Stimulated activated CD4-positive, alpha-beta T cell treated with anti-CD3 and anti-CD28 coated beads, Interleukin-4, amount 100 ng/mL, for 1 hour (primary cell): ENCODE measurements at places on chromosomes 3 and 15.

GRCh38 chr3:155595371-155595770 lies 149.5 kb downstream of the PLCH1 start:
- DNase-seq = no peak

DNA sequence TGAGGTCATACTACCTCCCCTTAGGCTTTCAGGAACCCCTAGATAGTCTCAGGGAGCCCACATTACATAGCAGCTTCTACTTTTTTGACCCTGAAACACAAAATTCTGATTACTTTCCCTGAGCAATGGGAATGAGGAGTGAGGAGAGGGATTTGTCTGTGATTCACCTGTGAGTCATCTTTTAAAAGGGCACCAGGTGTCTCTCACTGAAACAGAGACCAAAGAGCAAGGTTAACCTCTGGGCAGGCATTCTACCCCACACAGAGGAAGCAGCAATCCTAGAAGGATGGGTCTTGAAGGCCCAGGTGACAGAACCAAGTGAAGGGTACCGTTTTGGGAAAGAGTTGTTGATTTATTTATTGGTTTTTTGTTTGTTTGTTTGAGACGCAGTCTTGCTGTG lies 31.1 kb upstream of the UBE2E2 start:
- no peak for DNase-seq

DNA sequence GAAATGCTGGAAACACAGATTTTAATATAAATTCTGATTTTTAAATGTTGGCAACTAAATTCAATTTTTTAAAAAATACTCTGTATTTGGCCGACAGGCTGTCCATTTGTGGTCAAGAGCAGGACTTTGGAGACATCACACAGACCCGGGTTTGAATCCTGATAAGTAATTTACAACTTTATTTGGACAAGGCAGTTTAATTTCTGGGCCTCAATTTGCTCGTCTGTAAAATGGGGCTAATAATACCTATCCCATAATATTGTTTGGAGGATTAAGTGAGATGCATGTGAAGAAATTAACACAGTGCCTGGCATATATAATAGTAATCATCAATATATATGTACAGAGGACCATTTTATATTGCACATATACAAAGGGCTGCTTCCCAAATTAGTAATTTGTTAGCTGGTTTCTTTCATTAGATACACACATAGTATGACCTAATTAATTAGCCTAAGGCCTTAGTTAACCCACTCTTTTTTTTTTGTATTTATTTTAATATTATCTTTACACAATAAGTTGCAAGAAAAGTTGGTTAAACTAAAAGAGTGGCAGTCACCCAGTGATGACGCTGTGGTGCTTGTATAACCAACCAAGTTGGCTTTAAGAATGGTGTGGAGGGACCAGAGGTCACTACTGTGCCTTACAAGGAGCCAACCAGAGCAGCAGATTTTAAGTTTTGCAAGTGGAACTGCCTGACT lies 665 bp downstream of the PIGB start:
- DNase-seq = no peak

DNA sequence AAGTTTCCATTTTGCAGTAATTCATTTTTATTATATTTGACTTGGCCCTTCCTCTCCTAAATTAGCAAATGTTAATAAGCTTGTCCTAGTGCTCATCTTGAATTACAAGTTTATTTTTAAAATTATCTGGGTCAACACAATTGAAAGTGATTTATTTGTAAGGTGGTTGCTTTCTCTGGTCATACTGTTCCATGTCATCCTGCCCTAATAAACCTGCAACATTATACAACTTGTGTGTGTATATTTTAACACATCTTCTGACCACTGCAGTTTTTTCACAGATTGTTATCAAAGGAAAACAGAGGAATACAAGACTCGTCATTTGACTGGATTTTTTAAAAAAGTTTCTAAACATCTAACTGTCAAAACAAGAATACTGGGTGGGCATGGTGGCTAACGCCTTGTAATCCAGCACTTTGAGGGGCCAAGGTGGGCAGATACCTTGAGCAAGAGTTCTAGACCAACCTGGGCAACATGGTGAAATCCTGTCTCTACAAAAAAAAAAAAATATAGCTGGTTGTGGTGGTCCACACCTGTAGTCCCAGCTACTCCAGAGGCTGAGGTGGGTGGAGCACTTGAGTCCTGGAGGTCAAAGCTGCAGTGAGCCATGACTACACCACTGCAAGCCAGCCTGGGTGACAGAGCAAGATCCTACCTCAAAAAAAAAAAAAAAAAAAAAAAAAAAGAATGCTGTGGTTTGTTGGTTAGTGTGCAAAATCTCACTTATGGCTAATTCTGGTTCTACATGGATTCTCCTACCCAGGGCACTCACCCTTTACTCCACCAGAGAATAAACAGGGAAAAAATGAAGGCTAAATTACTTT lies 5.0 kb upstream of the LRRFIP2 start:
- DNase-seq = no peak

DNA sequence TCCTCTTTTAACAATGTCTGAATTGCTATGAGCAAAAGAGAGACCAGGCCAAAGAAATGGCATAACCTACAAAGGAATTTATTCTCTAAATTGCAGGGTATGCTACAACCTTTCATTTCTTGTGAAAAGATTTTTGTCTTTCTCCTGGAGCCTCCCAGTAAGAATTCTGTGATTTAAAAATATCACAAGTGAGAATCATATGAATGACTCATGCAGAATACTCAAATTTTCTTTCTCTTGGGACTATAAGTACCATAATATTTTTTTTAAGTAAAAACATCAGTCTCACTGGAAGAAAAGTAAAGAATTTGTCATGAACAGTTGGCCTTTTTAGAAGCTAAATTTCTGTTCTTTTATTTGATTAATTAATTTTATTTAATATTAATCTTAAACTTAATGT lies 26.3 kb downstream of the SYNPR start:
- no peak for DNase-seq

GRCh38 chr3:146783446-146783845 lies 178.3 kb upstream of the PLSCR5 start:
- DNase-seq = no peak

GRCh38 chr15:99016680-99017321 lies 9.2 kb upstream of the PGPEP1L start:
- DNase-seq = no peak

GRCh38 chr15:73928241-73928579 lies 1.9 kb downstream of the LOXL1 start:
- DNase-seq = no peak

- no peak for DNase-seq
These were observed 156.6 kb upstream of the SLC24A5 start for GRCh38 chr15:47964229-47964628.

DNA sequence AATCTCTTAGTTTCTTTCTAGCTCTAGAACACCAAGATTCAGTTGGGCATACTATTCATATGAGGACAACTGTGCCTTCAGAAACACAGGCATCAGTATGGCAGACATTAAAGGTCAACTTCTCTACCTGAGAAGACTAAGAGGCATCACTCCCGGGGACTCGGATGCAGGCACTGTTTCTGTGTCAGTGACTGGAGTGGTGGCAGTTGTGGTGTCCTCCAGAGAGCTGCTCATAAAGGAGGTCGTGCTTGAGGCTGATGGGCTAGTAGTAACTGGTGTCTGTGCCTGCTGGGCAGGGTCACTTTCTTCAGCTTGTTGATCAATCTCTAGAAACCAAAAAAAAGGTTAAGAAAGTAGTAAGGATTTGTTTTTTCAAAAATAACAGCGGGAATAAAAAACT lies 75.2 kb downstream of the FBXL22 start:
- DNase-seq = no peak

DNA sequence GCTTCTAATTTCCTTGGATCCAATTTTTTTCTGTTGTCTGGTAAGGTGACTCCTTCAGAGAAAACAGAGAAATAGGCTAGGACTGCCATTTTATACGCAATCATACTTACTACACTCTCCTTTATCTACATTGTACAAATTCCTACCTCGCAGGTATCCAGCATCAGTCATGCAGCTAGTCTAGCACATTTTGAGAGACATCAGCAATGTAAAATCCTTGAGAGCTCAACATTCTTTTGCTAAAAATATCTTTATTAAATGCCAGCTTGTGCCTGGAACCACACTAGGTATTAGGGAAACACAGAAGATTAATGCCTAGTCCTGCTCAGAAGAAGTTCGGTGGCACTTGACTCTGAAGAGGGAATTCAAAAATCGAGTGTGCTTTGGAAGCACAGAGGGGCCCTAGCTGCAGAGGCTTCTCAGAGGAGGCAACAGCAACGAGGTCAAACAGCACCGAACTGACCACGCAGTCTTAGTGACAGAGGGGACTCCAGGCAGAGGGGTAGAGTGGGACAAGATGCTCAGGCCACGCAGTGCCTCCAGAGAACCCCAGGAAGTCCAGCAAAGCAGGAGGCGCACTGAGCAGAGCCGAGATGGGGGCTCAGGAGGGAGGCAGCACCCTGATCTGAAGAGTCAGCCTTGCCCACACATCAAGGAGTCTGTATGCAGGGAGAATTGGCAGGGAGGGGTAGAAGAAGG lies 3.5 kb downstream of the FAM174B start:
- DNase-seq = no peak

- DNase-seq = no peak
These were observed 304.3 kb upstream of the DPH6 start for GRCh38 chr15:35850284-35850683.

DNA sequence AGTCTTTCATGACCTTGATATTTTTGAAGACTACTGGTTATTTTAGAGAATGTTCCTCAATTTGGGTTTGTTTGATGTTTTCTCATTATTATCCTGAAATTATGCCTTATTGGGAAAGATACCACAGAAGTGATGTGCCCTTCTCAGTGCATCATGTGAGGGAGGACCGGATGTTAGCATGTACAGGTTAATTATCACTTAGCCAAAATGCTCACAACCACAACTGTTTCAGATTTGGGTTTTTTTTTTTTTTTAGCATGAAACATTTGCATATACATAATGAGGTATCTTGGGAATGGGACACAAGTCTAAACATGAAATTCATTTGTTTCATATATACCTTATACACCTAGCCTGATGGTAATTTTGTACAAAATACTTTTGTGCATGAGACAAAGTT lies 59.8 kb downstream of the PIK3R4 start:
- no peak for DNase-seq

GRCh38 chr3:13110678-13111116 lies 37.5 kb upstream of the IQSEC1 start:
- DNase-seq = no peak

DNA sequence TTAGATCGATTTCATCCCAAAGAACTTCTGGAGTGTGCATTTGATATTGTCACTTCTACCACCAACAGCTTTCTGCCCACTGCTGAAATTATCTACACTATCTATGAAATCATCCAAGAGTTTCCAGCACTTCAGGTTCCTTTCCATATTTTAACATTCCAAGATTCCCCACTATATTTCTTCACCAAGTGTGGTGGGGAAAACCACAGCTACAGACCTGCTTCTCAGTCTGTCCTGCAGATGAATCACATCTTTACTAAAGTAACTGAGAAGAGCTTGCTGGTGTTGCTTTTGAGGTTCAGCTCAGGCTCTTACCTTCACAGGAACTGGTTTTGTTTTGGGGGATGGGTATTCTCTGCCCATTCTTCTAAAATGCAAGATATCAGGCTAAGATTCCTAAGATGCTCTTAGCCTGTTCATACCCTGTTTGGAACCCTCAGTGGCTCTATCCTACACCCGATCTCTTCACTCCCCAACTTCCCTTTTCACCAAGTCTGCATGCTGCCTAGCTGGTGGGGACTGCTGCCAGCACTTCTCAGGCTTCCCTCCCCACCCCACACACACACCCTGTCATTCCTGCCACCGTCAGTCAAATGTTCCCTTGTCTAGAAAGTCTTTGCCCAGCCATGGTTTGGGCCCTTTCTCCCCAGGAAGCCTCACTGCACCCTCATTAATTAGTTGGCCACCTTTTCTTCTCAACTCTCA lies 30.8 kb downstream of the SRP14 start:
- DNase-seq = no peak

DNA sequence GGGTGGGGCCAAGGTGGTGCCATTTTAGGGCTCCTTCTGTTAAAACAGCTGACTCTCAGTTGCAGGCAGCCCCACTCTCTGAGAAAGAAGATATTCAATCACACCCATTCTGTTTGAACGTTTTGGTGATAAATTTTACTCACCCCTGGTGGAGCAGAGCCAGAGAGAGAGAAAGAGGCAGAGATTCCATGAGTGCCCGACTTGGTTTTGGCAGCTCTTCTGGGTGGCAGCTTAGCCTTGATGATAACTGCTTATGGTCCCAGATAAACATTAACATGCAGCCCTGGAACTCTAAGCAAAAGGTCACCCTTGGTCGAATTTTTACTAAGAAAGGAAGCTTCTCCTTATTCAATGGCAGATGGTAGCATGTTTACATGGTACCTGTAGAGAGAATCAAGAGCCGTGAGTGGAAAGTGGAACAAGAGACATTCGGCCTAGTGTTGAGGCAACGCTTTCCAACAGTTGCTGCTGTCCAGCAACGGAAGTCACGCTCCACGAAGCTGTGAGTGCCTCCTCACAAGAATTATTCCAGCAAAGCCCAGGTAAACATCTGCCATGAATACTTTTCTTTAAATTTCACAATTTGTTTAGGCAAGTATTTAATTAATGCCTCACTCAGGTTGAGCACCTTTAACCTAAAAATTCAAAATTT lies 530.6 kb upstream of the ROBO2 start:
- no peak for DNase-seq

DNA sequence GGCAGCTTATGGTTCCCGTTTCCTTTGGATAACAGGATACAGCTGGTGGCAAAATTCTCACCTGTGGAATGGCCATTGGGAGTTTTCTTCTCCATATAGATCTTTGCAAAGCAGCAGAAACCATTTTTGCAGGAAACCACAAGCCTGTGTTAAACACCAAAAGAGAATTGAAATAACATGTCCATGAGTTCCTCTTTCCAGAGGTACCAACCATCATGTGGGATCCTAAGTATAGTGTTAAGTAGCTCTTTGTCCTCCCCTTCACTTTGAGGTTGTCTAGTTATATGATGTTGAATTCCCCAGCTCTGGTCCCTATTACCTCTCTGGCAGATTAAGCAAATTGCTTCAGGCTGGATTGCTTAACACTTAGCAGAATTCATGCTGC lies 94.9 kb downstream of the AKAP13 start:
- no peak for DNase-seq

DNA sequence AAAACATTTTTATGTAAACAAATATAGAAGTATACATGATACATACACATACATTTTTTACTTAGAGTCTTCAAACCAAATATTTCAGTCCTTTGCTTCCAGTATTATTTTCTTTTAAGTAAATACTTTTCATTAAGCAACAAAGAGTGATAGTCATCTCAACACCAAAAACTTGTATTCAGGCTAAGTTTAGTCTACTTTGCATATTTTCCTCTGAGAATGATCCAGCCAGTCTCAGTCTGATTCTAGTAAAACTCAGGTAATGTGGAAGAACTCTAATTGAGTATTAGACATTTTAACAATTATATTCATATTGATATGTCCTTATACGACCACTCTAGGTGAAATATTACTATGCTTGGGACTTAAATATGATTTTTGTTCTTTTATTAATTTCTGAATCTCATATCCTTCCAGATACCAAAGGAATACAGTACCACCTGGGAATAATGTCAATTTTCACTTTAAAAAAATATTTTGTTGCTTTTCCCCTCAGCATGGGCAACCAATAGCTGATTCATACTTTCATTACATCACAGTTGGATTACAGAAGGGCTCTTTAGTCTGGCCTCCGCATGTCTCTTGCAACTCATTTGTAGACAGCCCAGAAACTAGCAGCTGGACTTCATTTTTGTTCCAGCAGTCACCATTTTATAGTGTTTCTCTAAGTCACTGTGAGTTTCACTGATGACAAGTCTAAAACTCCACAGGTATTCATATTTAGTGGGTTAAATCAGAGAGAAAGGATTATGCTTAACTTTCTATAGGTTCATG lies 390.4 kb downstream of the ZBTB20 start:
- no peak for DNase-seq

- no peak for DNase-seq
These were observed 64.3 kb downstream of the LEO1 start for GRCh38 chr15:51907136-51907862.
